ENCODE measurements at places on chromosomes 5 and 9.

DNA sequence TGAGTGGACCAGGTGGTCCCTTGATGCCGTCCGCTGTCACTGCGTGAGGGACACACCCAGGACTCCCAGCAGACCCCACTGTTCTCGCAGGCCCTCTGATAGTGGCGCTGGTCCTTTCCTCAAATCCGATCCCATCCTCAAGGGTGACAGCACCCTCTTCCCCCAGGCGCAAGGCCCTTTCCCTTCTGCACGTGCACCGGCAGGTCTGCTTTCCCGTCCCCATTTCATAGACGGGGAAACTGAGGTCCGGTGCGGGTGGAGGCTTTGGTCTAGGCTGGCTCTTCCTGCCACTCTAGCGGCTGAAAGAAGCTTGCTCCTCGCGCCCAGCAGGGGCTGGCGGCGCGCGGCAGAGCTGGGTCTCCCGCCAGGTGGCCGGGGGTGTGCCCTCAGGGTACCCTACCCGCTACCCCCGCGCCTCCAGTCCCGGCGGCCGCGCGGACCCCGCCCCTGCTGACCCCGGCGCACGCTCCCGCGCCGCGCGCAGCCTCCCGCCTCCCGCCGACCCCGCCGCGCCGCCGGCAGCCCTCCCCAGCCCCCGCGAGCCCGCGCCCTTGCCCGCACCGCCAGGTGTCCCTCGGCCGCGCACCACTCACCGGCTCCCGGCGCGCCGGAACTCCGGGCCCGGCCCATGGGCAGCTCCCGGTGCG lies 453 bp downstream of the RASGEF1C start:
- no peak for DNase-seq

GRCh38 chr5:168860081-168860480 lies 280.9 kb upstream of the PANK3 start:
- DNase-seq: no peak

DNA sequence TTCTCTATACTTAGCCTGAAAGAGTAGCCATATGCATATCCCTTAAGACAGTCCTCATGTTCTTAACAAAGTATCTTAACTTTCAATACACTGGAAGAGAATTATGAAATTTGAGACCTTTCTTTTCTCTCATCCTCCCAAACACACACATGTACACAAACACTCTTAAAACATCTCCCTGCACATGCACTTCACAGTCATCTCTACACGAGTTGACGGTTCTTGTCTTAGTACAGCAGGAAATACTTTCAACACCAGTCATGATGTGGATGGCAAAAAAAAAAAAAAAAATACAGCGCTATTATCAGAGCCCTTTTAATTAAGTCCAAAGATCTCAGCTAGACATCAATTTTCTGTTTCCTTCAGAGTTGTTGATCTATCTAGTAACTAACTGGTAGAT lies 43.6 kb upstream of the PCSK1 start:
- DNase-seq: no peak

DNA sequence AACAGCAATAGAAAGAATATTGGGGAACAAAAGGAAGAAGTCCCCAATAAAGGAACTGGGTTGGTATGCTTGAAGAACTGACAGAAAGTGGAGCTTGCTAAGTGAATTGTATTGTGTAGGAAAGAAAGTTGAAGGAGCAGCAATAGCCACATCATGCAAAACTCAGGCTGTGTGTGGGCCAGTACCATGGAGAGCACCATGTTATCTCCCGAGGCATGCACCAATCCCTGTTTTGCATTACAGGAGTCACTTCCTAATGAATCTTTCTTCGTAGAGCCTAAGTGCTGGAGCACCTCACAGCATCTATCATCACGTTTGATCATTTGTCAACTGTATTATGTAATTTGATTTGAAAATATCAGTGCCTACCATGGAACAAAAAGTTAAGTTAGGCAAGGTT lies 137.7 kb upstream of the NMUR2 start:
- DNase-seq: no peak

Measured in effector memory CD4-positive, alpha-beta T cell (primary cell).